Left cardiac atrium (tissue), 4 donors: ENCODE measurements at places on chromosomes 13 and 19.

GRCh38 chr19:41518141-41518540 lies 57.8 kb upstream of the CEACAM21 start:
- DNase-seq = no peak

- no peak for DNase-seq
Measured at GRCh38 chr13:102609696-102610095, 12.9 kb downstream of the TPP2 start.

DNA sequence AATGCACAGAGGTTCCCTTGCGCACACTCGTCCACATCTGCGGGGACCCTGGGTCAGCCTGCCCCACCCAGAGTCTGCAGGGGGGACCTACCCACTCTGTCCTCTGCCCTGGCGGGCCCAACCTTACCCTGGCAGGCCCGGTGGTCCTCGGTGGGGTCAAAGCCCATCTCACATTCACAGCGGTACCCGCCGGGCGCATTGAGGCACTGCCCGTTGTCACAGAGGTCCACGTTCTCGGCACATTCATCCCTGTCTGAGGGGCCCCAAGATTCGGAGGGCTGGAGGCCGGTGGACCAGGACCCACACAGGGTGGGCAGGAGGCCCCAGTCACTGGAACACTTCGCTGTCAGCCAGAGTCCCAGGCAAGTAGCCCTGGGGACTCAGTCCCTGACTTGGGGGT lies 38.5 kb downstream of the FBN3 start:
- no peak for DNase-seq

- no peak for DNase-seq
Measured at GRCh38 chr19:18009412-18010066, 1.6 kb downstream of the ARRDC2 start.
